Stimulated activated CD4-positive, alpha-beta T cell treated with anti-CD3 and anti-CD28 coated beads, Interleukin-12 subunit alpha, Interleukin-12 subunit beta, amount 100 ng/mL, for 48 hours (primary cell): ENCODE measurements at places on chromosomes 1 and 21.

DNA sequence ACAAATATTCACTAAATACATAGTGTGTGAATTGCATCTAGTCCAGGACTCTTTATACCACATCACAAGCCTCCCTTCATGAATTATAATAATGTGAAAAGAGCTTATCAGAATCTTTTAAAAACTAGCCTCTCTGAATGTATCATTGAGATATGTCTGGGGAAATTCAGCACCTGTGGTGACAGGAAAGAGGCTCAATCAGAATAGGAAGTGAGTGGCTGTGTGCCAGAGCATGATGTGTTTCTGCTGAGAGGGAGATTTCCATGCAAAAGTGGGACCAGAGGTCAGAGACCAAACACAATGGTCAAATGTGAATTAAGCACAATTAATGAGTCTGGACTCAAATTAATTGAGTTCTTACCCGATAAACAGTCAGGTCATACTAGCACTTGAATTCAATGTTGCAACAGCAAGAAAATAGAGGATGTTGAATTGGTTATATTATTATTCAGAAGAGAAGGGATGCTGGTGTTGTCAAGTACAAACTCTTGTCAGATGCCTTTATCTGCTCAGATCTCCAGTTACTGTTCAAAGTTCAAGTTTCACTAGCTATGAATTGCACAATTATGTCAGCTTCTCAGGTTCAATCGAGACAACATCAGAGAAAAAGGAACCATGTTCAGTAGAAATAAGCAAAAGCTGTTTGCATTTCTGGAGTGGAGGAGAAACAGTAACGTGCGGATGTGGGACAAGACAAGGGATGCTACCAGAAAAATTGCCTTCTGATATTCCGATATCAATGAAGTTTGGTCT, 226.2 kb downstream of the ZNF326 start:
- no peak for DNase-seq

- no peak for DNase-seq
Observed at GRCh38 chr1:20068722-20069121, 1.3 kb upstream of the PLA2G5 start.

GRCh38 chr21:45465105-45465504, 60.1 kb downstream of the COL18A1 start:
- no peak for DNase-seq

GRCh38 chr1:43832998-43833397, 100.6 kb upstream of the ARTN start:
- DNase-seq: no peak

GRCh38 chr1:52249831-52250230, 107.9 kb downstream of the ZFYVE9 start:
- DNase-seq: no peak

GRCh38 chr1:165542015-165542631, 1.7 kb upstream of the LRRC52 start:
- DNase-seq: no peak

DNA sequence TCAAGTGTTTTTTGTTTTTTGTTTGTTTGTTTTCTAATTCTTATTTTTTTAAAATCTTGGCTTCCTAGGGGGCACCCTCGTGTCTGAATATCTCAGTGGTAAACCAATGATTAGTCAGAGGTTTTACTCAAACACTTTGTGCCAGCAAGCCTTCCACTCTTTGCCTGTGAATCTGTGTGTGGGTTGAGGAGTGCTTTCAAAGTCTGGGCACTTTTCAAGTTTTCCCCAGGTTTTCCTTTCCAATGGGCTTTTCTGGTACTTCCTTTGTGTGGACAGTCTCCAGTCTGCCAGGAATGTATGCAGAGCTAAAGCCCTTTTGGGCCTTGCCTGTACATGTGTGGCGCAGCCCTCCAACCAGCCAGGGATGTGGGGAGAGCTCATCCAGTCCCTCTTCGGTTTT, 9.7 kb upstream of the PPIE start:
- no peak for DNase-seq

DNA sequence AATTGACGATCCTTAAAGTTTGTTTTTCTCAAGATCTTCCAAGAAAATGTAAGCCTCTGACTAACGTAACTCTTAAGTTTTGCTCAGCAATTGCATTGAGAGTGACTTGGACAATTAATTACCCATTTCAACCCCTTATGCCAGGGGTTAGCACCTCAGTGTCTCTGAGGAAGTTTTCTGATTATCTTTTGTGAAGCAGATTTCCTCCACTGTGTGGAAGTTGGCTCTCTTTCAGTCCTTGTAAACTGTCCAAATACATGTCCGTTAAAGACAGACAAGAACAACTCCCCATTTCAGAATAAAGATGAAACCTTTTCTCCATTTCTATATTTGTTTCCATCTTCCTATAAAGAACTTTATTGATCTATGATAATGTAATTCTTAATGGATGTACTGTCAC, 296.4 kb upstream of the FMN2 start:
- no peak for DNase-seq

- no peak for DNase-seq
Observed at GRCh38 chr1:207882692-207883091, 28.2 kb downstream of the CD34 start.

DNA sequence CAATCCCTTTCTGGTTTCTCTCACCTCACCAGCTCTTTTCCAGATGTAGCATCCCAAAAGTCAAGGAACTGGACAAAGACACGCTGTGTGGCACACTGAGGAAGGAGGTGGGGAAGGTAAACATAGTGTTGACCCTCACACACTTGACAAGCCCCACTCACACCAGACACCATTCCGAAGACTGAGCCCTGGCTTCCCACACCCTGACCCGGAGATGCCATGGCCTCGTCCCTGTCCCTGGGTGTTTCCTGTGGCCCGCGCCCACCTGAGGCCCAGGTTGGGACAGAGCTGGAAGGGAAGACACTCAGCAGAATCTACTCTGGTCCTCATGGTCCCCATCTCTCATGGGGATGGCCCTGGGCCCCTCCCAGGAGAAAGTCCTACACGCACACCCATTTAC, 16.4 kb downstream of the VWA5B1 start:
- DNase-seq: no peak

GRCh38 chr1:81550753-81551152, 250.0 kb upstream of the ADGRL2 start:
- DNase-seq: no peak

GRCh38 chr1:23434260-23434775, 9.8 kb upstream of the TCEA3 start:
- DNase-seq: no peak

DNA sequence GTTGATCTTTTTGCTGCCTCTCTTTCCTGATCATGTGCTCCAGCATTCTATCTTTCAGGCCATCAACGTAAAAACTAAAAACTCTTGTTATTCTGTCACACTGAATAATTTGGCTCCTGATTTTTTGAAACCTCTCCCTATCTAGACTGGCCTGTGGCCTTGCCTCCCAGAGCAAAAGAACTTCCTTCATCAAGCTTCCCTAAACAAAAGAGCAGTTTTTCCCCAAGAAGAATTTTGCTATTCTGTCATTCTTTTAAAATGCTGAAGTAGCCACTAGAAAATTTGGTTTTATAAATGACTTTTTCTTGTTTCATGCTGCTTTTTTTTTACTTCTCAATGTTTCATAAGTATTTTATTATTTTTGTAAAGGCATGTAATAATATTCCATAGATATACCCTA, 37.1 kb upstream of the CR2 start:
- DNase-seq: no peak

GRCh38 chr1:26890467-26890796, 349 bp upstream of the GPN2 start:
- no peak for DNase-seq

- DNase-seq: peak; percentile 22
Observed at GRCh38 chr1:221961532-221962292, 219.8 kb upstream of the DUSP10 start.

GRCh38 chr1:19260211-19261138, 8.9 kb downstream of the MRTO4 start:
- no peak for DNase-seq

DNA sequence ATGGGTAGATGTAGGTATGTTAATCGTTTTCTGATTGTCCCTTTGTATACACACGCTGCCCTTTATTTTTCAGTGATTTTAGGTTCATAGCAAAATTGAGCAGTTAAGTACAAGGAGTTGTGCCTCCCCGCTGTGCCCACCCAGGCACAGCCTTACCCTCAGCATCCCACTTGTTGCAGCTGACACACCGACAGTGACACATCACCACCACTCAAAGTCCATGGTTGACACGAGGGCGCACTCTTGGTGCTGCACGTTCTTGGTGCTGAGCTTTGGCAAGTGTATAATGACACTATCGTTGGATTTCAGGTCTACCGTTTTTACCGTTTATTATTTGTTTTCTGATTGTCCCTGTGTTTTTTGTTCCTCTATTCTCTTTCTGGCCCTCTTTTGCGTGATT, 15.6 kb downstream of the C1orf159 start:
- no peak for DNase-seq

- DNase-seq: no peak
Observed at GRCh38 chr1:17551755-17552234, 12.3 kb downstream of the ARHGEF10L start.

GRCh38 chr1:239956263-239956662, 135.4 kb upstream of the FMN2 start:
- DNase-seq: no peak
